ENCODE measurements at places on chromosomes 4 and X. TPM values are rescaled to one million over a fixed set of nuclear protein-coding genes. Genes with fewer than 3 reads are reported as not detected.

- H3K36me3 ChIP-seq = no peaks in the 10 kb centered on the region
- H3K4me3 ChIP-seq = no peak overlapping the region
- no peak overlapping the region for H3K27ac ChIP-seq
Observed at GRCh38 chr4:147015491-147015890, 69.8 kb upstream of the TTC29 start.

- H3K36me3 ChIP-seq = no peaks in the 10 kb centered on the region
- no peak overlapping the region for H3K4me3 ChIP-seq
- no peaks in the 10 kb centered on the region for H3K27me3 ChIP-seq
- no peaks in the 10 kb centered on the region for H3K4me1 ChIP-seq
- no peak overlapping the region for H3K27ac ChIP-seq
Observed at GRCh38 chr4:11866391-11866790, 437.7 kb upstream of the HS3ST1 start.

DNA sequence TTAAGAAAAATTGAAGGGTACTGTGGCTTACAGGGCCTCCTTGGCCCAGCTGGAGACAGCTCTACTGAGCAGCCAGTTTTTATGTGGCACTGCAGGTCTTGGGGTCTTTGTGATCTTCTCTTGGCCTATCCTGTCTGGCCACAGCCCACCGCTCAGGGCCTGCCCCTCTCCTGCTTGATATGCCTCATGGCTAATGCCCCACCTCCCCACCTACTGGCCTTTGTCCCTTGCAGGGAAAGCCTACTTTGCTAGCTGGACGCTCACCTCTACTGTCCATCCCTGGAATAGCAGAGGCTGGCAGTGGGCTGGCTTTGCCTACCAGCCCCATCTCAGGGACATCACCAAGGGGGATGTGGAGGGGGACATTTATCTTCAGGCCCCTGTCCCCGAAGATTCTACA is 134.1 kb downstream of the PJA1 start:
- H3K4me3 ChIP-seq = no peak overlapping the region
- H3K36me3 ChIP-seq = no peaks in the 10 kb centered on the region
- no peaks in the 10 kb centered on the region for H3K27me3 ChIP-seq
- DNase-seq = no peak
- no peak overlapping the region for H3K27ac ChIP-seq

- no peaks in the 10 kb centered on the region for H3K36me3 ChIP-seq
- H3K27ac ChIP-seq = no peak overlapping the region
- DNase-seq = no peak
- peaks cover 2% of the 10 kb centered on the region for H3K27me3 ChIP-seq
- no peaks in the 10 kb centered on the region for H3K4me1 ChIP-seq
- no peak overlapping the region for H3K4me3 ChIP-seq
Observed at GRCh38 chr4:8328456-8328855, 58.9 kb downstream of the HTRA3 start.

SYTL5 gene
- total RNA-seq = not detected

PPP1R3F gene
- total RNA-seq = 14.4 TPM

DNA sequence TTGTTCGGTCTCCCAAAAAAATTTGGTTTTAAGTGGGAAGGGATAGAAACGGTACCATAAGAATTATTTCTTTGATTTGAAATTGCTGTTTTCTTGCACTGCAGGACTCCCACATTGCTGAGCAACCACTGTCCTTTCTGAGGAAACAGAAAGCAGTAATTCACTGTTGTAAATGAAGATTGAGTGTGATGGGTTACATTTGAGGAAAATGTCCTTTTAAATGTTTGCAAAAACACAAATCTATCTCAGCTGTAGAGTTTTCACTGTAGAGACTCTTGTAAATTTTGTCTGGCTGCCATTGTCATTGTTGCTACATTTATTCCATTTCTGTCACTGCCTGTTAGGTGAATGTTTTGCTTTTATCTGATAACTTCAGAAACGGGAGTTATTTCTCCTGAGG is 105.2 kb downstream of the FRAS1 start:
- H3K36me3 ChIP-seq = no peaks in the 10 kb centered on the region
- no peak overlapping the region for H3K4me3 ChIP-seq
- H3K4me1 ChIP-seq = peaks cover 4% of the 10 kb centered on the region

- no peaks in the 10 kb centered on the region for H3K4me1 ChIP-seq
- H3K27me3 ChIP-seq = peaks cover 9% of the 10 kb centered on the region
- no peak overlapping the region for H3K4me3 ChIP-seq
- no peak overlapping the region for H3K27ac ChIP-seq
- no peak for DNase-seq
Observed at GRCh38 chr4:138857416-138857815, 158.2 kb upstream of the NOCT start.

GPR50 gene
- not detected for total RNA-seq

DNA sequence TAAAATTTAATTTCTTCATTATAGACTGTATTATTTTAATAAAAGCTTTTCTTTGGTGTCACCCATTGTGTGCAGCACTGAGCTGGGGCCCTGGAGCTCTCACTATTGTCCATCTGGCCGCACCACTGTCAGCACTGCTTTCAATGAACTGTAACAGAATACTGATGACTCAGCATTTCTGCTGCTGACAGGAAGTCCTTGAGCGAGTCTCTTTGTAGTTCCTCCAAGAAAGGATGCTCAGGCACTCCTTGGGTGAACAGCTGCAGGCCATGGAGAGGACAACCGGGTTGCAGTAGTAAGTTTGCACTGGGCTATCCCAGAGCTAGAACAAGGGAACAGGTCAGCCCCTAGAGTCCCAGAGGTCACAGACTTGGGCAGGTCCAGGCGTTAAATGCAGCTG is 81.6 kb downstream of the SORBS2 start:
- H3K36me3 ChIP-seq = no peaks in the 10 kb centered on the region
- no peak overlapping the region for H3K4me3 ChIP-seq
- no peaks in the 10 kb centered on the region for H3K27me3 ChIP-seq
- H3K4me1 ChIP-seq = no peaks in the 10 kb centered on the region
- DNase-seq = no peak
- no peak overlapping the region for H3K27ac ChIP-seq

SSX1 gene
- total RNA-seq = not detected

GRCh38 chr4:25807102-25807728 is 55.6 kb downstream of the SEL1L3 start:
- H3K4me3 ChIP-seq = no peak overlapping the region
- H3K27ac ChIP-seq = no peak overlapping the region
- H3K36me3 ChIP-seq = peaks cover 35% of the 10 kb centered on the region

GRCh38 chr4:121666091-121666679 is 30.6 kb downstream of the ANXA5 start:
- H3K27ac ChIP-seq = no peak overlapping the region
- no peaks in the 10 kb centered on the region for H3K4me1 ChIP-seq
- no peak for DNase-seq
- no peaks in the 10 kb centered on the region for H3K27me3 ChIP-seq
- H3K4me3 ChIP-seq = no peak overlapping the region
- H3K36me3 ChIP-seq = peaks cover 29% of the 10 kb centered on the region

DNA sequence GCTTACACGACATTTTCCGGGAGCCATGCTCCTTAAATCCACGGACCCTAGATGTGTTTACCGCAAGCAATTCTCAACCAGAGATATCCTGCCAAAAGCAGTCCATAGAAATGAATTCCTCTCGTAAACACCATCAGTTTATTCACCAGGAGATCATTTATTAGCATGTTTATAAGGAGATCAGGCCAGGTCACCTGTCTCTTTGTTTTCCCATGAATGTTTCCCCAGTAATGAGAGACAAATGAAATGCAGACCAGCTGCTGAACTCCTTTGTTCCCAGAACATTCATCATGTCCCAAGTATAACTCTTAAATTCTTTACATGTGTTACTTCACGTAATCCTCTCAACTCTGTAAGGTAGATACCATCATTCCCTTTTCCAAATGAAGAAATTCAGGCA is 137.1 kb downstream of the DDX53 start:
- DNase-seq = no peak
- H3K36me3 ChIP-seq = no peaks in the 10 kb centered on the region
- no peaks in the 10 kb centered on the region for H3K27me3 ChIP-seq
- no peaks in the 10 kb centered on the region for H3K4me1 ChIP-seq
- no peak overlapping the region for H3K4me3 ChIP-seq

DNA sequence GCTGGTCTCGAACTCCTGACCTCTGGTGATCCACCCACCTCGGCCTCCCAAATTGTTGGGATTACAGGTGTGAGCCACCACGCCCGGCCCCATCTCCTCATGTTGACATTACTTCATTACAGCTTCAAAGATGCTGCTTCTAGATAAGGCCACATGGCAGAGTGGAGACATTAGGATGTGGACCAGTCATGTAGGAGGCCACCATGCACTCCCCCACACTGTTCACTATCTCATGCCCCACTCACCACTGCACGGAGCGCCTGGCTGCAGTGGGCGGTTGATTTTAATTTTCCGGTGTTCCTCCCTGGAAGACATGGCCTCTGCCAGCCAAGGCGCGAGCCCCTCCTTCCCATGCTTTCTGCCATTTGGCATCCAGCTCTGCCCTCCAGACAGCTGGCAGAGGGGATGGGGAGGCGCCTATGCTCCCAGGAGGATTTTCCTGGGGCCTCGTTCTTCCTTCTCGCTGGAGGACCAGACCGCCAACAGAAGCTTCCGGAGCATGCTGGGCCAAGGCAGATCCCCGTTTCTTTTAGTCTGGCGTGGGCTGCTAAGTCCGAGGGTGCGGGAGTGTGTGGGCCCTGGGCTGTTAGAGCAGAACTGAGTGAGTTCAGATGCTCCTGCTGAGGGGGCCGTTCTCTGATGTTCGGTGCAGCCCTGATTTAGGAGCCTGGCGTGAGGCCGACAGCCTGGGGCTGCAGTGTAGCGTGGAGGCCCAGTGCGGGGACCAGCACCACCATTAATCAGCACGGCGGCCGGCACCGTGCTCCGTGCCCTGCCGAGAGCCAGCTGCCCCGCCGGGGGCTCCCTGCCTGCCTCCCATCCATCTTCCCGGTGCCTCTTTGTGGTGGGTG is 93.1 kb downstream of the SORCS2 start:
- no peak for DNase-seq
- H3K27me3 ChIP-seq = peaks cover 8% of the 10 kb centered on the region
- H3K4me3 ChIP-seq = no peak overlapping the region
- H3K27ac ChIP-seq = no peak overlapping the region

PWWP3B gene
- not detected for total RNA-seq

- H3K27me3 ChIP-seq = no peaks in the 10 kb centered on the region
- H3K4me3 ChIP-seq = no peak overlapping the region
- no peak overlapping the region for H3K27ac ChIP-seq
- no peak for DNase-seq
Observed at GRCh38 chrX:21319323-21319722, 54.9 kb upstream of the CNKSR2 start.

GRCh38 chr4:102783006-102783405 is 22.2 kb upstream of the MANBA start:
- H3K36me3 ChIP-seq = peaks cover 3% of the 10 kb centered on the region
- DNase-seq = no peak
- peaks cover 2% of the 10 kb centered on the region for H3K27me3 ChIP-seq
- H3K4me1 ChIP-seq = peaks cover 2% of the 10 kb centered on the region
- no peak overlapping the region for H3K4me3 ChIP-seq

- peaks cover 95% of the 10 kb centered on the region for H3K27me3 ChIP-seq
- H3K4me1 ChIP-seq = no peaks in the 10 kb centered on the region
- no peak for DNase-seq
- H3K4me3 ChIP-seq = no peak overlapping the region
- peaks cover 1% of the 10 kb centered on the region for H3K36me3 ChIP-seq
Observed at GRCh38 chr4:146648461-146648783, 9.7 kb downstream of the POU4F2 start.

CT47B1 gene
- total RNA-seq = not detected

- no peaks in the 10 kb centered on the region for H3K36me3 ChIP-seq
- H3K27me3 ChIP-seq = no peaks in the 10 kb centered on the region
- H3K4me3 ChIP-seq = no peak overlapping the region
- no peak overlapping the region for H3K27ac ChIP-seq
- DNase-seq = no peak
- H3K4me1 ChIP-seq = no peaks in the 10 kb centered on the region
Observed at GRCh38 chrX:87489071-87489470, 28.5 kb upstream of the KLHL4 start.

- no peaks in the 10 kb centered on the region for H3K36me3 ChIP-seq
- no peak overlapping the region for H3K27ac ChIP-seq
- H3K4me1 ChIP-seq = peaks cover 3% of the 10 kb centered on the region
- DNase-seq = no peak
- H3K27me3 ChIP-seq = peaks cover 6% of the 10 kb centered on the region
Observed at GRCh38 chr4:108943976-108944591, 181.2 kb upstream of the ETNPPL start.

- H3K27me3 ChIP-seq = no peaks in the 10 kb centered on the region
- H3K27ac ChIP-seq = no peak overlapping the region
- DNase-seq = no peak
- no peak overlapping the region for H3K4me3 ChIP-seq
- H3K4me1 ChIP-seq = no peaks in the 10 kb centered on the region
Observed at GRCh38 chr4:170875868-170876267, 786.1 kb upstream of the AADAT start.

- H3K4me1 ChIP-seq = no peaks in the 10 kb centered on the region
- no peak overlapping the region for H3K27ac ChIP-seq
- no peaks in the 10 kb centered on the region for H3K36me3 ChIP-seq
- no peak for DNase-seq
- no peak overlapping the region for H3K4me3 ChIP-seq
Observed at GRCh38 chrX:132568291-132568690, 79.5 kb upstream of the MBNL3 start.

DNA sequence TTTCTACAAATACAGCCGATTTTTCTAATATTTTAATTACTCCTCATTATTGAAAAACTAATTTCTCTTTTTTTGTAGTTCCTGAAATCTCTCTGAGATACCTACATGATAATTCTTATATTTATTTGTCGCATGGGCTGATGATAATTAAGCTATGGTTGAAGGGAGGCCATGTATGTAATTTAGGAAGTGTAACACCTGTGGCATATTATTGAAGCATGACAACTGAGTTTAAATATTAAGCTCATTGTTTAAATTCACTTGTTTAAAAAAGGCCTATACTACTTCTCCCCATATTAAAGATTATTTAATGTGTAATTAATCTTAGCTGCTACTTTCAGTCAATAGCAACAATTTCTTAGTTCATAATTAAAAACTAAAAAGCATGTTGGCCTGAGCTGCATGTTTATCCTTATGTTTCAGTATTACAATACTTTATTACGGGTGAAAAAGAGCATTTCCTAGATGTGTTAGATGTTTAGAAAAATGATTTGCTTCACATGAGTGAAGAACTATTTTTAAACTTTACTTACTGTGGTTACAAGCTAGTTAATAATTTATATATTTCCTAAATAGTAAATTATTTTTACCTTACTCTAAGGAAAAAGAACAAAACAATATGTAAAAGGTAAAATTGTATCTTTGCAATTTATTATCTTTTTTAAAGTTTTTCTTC is 122.4 kb downstream of the RAP1GDS1 start:
- H3K27me3 ChIP-seq = no peaks in the 10 kb centered on the region
- no peak overlapping the region for H3K27ac ChIP-seq
- DNase-seq = no peak
- H3K36me3 ChIP-seq = peaks cover 6% of the 10 kb centered on the region
- no peak overlapping the region for H3K4me3 ChIP-seq

DNA sequence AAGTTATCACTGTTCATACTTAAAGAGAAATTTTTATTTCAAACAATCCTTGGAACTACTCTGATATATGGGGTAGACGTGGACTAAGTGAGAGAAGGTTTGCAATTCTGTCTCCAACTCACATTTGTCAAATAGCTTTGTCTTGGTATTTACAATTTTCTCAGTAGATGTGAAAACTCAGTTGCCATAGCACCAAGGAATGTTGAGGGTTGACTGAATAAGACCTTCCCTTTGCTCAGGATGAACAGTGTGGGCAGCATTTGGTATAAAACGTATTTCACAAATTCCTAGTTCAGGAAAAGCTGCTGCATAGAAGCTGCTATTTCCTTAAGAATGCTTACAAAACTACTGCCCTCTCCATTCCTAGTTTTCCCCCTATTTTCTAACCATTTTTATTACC is 399.5 kb downstream of the NKX6-1 start:
- no peaks in the 10 kb centered on the region for H3K27me3 ChIP-seq
- no peaks in the 10 kb centered on the region for H3K4me1 ChIP-seq
- DNase-seq = no peak
- no peak overlapping the region for H3K4me3 ChIP-seq
- H3K27ac ChIP-seq = no peak overlapping the region

All from activated CD8-positive, alpha-beta memory T cell treated with anti-CD3 and anti-CD28 coated beads, Interleukin-2, amount 10 ng/mL, durations not matched to agents 7 days and 5 days (primary cell).